ENCODE measurements at places on chromosomes 3 and 15. TPM values are rescaled to one million over a fixed set of nuclear protein-coding genes. Genes with fewer than 3 reads are reported as not detected.

DNAJC19 gene
- total RNA-seq, result 61.5 TPM

CP gene
- total RNA-seq, result not detected

FOXB1 gene
- 9.6 TPM for total RNA-seq

CLEC3B gene
- total RNA-seq, result not detected

ARPP21 gene
- total RNA-seq, result not detected

SAMMSON gene
- total RNA-seq, result not detected

SOX2 gene
- total RNA-seq, result 584 TPM

GRCh38 chr3:189267981-189268613 lies 96.3 kb downstream of the TPRG1 start:
- DNase-seq, result peak; percentile 10

DNA sequence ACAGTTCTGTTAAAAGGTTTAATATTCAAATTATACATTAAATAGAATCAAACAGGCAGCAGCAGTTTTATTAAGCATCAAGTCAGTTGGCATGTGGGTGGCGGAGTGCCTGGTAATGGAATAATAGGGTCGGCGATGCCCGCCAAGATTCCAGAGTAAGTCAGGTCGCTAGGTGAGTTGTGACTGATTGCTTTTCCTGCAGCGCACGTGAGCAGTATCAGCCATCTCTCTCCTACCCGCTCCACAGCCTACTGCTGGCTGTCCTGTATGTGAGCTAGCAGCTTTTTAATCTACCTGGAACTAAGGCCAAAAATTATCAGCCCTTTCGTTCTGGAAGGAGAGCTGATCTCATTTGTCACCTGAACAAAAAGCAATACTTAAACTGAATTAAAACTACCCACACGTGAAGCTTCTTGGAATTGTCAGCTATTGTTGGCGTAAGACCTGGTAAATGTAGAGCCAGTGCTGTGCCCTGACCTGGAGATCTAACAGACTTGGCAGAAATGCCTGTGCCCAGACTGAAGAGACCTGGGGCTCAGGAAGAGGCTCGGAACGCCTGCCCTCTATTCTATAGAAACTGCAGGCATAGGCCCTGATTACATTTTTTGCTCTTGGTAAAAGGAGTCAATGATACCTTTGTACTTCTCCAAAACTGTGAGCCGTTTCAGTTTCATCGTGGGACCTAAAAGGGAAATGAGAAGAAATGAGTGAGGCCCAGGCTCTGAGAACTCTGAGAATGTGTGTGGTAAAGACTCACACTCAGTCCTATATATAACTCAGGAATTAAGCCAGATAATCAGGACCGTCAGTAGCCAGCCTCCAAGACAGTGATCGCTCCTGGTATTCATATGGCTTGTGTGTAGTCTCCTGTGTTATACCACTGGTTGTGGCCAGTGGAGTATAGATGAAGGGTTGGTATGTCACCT lies 21.9 kb downstream of the IDH3A start:
- no peak for DNase-seq

- DNase-seq, result no peak
Measured at GRCh38 chr3:106172780-106173179, 304.0 kb upstream of the CBLB start.

- DNase-seq, result peak; percentile 87
Measured at GRCh38 chr15:63093486-63094205, 28.0 kb upstream of the LACTB start.

DNA sequence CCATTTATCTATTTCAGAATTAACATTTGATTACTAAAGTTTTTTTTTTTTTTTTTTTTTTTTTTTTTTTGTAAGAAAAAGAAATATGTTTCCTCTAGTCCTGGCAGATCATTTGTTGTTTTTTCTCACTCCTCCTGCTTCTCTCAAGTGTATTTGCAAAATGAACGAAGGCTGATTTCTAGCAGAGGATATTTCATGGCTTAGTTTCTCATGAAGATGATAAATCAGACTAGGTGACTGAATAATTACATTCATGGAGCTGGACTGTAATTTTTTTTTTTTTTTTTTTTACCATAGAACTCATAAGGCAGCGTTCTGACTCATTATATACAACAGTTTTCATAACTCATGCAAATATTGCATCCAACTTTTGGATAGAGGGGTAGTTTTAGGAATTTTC lies 332.5 kb upstream of the SEMA6D start:
- DNase-seq, result no peak

DNA sequence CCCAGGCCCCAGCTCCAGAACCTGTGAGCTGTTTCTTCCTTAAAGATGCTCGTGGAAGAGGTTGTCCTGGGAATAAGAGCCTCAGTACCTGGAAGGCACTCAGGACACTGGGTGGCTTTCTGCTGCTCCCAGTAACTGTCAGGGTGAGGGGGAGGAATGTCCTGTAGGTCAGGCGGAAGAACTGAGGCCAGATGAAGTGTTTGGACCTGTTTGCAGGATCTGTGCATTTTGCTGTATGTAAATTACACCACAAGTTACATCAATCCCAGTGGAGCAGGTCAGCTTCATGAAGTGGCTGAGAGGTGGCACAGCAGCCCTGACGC lies 27.1 kb downstream of the HDAC11 start:
- no peak for DNase-seq

DNA sequence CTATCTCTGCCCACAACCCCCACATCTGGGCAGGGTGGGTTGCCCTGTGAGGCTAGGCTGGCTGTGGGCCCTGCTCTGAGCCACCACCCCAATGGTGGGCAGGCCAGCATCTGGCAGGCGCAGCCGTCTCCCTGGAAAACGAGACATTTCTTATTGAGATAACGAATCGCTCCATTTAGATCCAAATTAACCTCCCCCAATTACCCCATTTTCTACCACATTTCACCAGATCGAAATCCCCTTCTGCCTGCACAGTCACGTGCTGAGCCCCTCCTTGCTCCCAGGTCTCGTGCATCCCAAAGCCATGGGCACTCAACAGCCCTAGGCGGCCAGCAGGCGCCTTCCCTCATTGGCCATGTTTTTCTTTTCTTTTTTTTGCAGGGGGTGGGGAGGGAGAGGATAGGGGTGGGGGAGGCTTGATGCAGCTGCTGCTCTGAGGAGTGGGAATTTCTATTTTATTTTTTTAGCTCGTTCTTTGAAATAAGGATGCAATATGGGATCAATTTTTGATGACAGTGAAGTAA lies 53.0 kb upstream of the TMEM115 start:
- DNase-seq, result no peak

DNA sequence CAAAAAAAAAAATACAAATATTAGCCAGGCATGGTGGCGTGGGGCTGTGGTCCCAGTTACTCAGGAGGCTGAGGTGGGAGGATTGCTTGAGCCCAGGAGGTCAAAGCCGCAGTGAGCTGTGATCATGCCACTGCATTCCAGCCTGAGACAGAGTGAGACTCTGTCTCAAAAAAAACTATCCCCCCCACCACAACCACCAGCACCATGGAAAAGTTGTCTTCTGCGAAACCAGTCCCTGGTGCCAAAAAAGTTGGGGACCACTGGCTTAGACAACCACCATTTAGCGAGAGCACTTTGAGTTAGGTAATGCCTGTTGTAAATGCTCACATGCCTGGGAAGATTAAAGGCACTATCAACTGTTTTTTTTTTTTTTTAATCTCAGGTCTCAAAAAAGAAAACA lies 15.4 kb downstream of the ARHGAP31 start:
- DNase-seq, result no peak

DNA sequence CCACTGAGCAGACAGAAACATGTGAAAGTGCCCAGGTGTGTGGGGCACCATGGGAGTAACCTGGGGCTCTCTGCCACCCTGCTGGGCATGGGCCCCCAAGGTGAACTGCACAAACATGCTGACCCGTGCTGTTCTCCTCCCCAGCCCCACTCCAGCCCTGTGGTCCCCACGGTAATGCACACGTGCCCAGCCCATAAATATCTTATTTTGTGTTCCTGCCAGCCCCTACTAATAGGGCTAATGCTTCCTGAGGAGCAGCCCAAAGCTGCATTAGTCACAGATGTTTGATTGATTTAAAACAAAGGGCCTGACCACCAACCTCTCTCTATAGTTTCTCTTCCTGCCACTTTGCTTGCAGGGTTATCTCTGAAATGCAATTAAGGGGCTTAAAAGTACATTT lies 95.4 kb downstream of the ABHD5 start:
- DNase-seq, result no peak

DNA sequence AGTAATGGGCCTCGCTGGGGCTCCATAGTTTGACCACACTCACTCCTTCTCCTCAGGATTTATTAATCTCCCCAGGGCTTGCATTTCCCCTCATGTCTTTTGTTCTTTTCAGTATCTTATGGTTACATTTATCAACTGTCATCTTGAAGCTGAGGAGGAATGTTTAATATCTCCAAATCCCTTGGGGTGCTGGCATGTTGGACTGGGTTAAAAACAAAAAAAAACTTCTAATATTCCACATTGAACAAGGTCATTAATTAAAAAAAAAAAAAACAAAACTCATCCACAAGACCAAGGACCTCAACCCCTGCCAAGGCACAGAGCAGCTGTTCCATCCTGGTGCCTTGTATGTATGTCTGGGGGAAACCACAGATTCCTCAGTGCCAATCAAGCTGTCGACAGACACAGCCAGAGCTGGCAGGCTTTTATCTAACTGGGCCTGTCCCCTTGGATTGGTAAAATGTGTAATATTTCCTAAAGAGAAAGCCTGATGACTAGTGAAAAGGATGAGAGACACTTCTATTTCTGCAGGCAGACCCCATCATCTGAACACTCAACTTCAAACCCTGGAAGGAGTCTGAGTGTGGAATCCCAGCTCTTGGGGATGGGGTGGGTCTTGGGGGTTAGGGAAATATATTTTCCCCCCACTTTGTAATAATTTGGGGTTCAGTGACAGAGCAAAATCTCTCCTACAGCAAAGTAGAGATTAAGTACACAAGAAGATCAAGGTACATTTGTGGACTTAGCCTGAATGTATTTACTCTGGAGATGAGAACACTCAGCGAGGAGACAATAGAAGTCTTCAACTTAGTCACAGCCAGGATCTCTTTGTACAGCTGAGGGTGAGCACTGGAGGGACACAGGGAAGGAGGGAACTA lies 69.1 kb downstream of the TTC23 start:
- DNase-seq, result no peak

GRCh38 chr3:159806412-159806811 lies 182.2 kb upstream of the IL12A start:
- DNase-seq, result peak; percentile 9

- no peak for DNase-seq
Measured at GRCh38 chr3:56630966-56631365, 52.1 kb downstream of the TASOR start.

DNA sequence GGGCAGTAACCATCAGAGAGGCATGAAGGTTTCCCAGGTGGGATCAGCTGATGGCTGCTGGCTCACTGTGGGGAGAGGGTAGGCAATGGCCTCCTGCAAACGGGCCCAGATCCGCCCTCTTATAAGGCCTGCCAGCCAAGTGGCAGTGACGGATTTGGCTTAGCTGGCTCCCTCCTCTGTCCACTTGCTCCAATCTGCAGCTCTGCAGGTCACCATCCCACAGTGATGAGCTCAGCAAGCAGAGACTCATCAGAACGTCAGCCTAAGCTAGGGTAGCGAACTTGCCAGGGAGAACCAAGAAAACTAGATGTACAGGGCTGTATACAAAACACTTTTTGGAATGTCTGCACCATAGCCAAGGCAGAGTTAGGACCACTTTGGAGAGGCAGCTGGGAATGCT lies 62.8 kb upstream of the DCLK3 start:
- no peak for DNase-seq

- DNase-seq, result peak; percentile 98
Measured at GRCh38 chr3:32869513-32870047, 51.8 kb downstream of the TRIM71 start.

DNA sequence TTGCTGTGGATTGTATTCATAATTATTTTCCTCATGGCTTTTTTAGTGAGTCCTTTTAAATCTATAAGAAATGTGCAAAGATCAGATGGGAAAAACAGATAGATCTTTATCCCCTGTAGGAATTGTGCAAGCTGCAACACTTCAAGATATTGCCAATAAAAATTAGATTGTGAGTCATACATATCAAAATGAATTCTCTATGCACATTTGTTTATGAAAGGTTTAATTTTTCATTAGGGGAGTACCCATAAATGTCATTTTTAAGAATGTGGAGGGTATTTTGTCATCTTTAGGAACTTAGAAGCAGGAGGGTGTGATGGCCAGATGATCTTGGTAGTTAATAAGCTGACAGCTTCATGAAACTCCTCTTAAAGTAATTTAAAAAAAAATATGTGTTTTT lies 2.9 kb downstream of the PIAS1 start:
- DNase-seq, result no peak

- no peak for DNase-seq
Measured at GRCh38 chr3:59709702-59710553, 660.1 kb upstream of the CFAP20DC start.

DNA sequence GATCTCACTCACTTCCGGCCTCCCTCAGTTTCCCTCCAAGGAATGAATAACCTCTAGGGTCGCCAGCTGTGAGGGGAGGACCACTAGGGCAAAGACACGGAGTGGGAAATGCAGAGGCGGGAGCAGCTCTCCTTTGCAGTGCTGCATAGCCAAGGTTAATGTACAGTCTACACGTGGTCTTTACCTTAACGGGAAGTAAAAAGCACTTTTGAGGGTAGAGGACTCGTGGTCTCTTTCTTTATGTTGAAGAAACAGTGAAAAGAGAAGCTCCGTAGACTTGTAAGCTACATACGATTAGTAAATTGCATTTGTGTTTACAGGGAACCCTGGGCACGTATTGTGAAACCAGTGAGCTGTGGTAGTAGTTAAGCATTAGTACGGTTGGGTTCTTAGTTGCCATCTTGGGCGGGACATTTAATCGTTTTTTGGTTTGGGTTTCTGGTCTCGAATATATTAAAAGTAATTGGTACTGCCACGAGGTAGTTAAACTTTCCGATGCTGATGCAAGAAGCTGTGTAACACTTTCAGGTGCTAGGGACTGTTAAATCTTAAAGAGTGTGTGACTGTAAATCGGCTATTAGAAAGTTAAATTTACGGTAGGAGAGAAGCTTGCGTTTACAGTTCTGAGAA lies 828 bp downstream of the U2SURP start:
- DNase-seq, result no peak

GRCh38 chr15:42984493-42985034 lies 64.0 kb upstream of the TTBK2 start:
- no peak for DNase-seq

DNA sequence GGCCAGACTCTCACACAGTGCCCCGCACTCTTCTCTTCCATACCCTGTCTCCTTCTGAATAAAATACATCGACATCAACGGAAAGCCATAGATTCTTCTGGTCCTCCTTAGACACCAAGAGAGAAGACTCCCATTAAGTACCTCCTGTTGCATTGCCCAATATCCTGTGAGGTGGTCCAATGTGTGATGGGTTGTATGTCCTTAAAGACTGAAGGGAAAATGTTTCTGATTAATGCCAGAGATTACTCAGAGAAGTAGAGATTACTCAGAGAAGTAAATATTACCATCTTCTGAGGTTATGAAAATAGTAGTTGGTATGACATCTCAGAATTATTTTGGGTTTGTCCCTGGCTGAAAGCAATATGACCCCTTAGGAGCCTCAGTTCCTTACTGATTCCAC lies 60.8 kb upstream of the GALNT15 start:
- no peak for DNase-seq

DNA sequence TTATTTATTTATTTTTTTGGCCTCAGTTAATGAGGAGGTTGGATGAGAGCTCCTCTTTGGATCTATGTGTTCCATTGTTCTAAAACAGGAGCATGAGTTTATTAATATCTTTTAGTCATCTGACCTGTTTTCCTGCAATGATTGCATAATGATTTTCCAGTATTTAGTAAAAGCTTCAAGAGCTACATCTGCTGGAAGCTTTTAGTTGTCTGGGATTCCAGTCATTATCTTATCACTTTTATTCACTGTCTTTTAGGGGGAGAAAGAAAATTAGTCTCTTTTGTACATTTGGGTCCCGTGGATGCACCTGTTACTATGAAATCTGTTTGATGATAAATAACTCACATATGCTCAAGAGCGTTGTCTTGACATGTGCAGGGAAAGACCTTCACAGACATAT lies 1270.0 kb downstream of the ROBO1 start:
- no peak for DNase-seq

GRCh38 chr3:127483902-127484591 lies 106.5 kb downstream of the TPRA1 start:
- DNase-seq, result no peak

Measured in neural progenitor cell (in vitro differentiated cells).